Activated T-helper 1 cell treated with anti-CD3 and anti-CD28 coated beads, Interleukin-12 subunit alpha, Interleukin-12 subunit beta, Interleukin-2, Interleukin-4 antibody, amounts not matched to agents 30 ng/mL and 10 ng/mL and 1 ng/mL, durations not matched to agents 14 hours and 24 hours and 36 hours (primary cell): ENCODE measurements at places on chromosomes 16 and 17.

DNA sequence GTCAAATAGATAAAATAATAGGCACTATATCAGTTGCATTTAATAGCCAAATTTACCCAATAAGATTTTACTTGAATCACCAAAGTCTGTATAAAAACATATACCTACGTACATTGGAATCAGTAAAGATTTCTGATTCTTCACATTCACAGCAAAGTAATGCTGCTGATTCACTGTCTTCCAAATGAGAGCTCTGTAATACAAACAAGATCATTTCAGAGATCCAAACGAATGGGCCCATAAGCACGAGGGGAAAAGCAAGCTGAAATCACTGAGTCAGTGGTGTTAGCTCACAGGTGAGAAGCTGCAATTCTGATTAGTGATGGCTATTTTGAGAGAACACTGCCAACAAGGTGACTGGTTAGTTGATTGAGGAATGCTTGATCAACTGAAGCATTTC is 81.3 kb downstream of the SSH2 start:
- no peak overlapping the region for H3K27ac ChIP-seq
- H3K27me3 ChIP-seq: no peaks in the 10 kb centered on the region
- H3K4me1 ChIP-seq: peaks cover 6% of the 10 kb centered on the region
- peaks cover 5% of the 10 kb centered on the region for H3K36me3 ChIP-seq
- DNase-seq: no peak
- H3K4me3 ChIP-seq: no peak overlapping the region

- H3K4me3 ChIP-seq: no peak overlapping the region
- H3K27ac ChIP-seq: no peak overlapping the region
- no peak for DNase-seq
These were observed 42.8 kb downstream of the COG7 start for GRCh38 chr16:23410176-23410575.

DNA sequence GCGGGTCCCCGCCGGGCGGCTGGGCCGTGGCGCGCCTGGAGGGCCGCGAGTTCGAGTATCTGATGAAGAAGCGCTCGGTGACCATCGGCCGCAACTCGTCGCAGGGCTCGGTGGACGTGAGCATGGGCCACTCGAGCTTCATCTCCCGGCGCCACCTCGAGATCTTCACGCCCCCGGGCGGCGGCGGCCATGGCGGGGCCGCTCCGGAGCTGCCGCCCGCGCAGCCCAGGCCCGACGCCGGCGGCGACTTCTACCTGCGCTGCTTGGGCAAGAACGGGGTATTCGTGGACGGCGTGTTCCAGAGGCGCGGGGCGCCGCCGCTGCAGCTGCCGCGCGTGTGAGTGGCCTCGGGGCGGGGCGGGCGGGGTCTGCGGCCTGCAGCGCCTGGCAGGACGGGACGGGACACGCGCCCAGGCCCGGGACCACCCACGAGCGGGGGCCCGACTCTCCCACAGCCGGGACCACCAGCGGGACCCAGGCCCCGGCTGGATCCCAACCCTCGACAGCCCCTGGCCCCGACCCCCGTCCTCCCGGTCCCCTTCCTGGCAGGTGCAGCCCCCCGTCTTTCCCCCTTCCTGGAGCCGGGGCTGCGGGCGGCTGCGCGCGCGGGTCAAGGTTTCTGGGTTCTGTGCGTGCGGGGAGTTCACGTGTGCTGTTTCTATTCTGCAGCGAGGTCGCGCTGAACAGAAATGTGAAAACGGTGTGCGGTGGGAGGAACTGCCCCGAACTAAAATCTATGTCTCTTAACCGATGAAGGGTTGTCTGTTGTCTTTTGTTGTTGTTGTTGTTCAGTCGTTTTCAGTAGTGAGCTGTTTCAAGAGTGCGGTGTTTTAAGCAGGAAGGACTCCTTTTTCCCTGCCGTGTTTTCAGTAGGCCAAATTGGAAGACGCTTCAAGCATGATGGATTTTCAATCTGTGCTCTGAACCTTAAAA is 705 bp downstream of the FOXK2 start:
- H3K27ac ChIP-seq: peak overlapping the region; percentile 92
- DNase-seq: peak; percentile 36
- peak overlapping the region; percentile 90 for H3K4me3 ChIP-seq
- peaks cover 9% of the 10 kb centered on the region for H3K36me3 ChIP-seq

- no peaks in the 10 kb centered on the region for H3K27me3 ChIP-seq
- H3K4me1 ChIP-seq: peaks cover 76% of the 10 kb centered on the region
These were observed 319.8 kb downstream of the SEC14L1 start for GRCh38 chr17:77460514-77461046.

GRCh38 chr17:64540118-64540776 is 33.5 kb downstream of the CEP95 start:
- H3K36me3 ChIP-seq: peaks cover 35% of the 10 kb centered on the region
- H3K27ac ChIP-seq: no peak overlapping the region
- no peak overlapping the region for H3K4me3 ChIP-seq
- no peaks in the 10 kb centered on the region for H3K4me1 ChIP-seq

DNA sequence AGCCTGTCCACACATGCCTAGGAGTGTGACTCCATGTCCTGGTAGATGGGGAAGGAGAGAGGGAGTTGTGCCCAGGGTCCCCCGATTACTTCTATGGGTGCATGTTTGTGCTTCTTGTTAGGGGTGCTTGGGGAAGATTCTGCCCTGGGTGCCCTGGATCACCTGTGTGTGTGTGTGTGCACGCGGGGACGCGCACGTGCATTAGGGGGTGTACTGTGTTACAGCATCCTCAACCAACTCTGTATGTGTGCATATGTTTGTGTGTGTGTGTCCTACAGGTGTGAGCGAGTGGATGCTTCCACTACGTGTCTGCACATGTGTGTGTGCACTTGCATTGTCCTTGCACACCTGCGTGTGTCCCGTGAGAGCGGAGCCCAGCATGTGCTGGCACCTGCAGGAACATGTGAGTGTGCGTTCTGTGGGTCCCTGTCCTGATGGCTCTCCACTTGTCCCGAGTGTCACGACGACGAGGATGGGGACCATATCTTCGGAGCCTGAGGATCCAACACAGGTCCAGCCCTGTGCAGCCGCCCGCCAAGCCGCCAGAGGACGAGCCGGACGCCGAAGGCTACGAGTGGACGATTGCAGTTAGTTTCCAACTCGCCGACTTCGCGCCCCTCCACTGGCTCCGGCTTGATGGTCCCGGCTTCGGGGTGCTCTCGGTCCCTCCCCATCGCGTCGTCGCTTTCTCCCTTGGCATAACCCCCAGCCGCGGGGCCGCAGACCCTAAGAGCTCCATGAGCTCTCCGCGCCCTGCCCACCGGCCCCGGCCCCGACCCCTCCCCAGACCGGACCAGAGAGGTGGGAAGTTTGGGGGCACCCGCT is 6.0 kb upstream of the TBC1D3B start:
- peaks cover 38% of the 10 kb centered on the region for H3K27me3 ChIP-seq
- DNase-seq: no peak
- H3K36me3 ChIP-seq: no peaks in the 10 kb centered on the region
- no peak overlapping the region for H3K4me3 ChIP-seq
- no peak overlapping the region for H3K27ac ChIP-seq
- no peaks in the 10 kb centered on the region for H3K4me1 ChIP-seq

DNA sequence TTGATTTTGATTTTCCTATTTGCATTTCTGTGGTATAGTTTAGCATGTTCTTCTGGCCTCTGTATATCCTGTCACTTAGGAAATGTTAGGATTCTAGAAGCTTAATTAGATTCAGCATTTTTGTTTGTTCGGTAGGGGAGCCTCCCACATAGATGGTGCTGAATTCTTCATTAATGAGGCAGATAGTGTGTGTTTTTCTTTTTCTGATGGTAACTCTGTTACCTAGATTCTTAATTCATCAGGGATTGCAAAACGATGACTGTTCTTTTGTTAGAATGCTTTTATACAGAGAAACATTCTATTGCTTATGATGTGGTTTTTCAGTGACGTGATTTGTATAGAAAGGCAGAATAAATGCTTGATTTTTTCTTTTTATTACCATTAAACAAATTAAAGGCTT is 19.0 kb downstream of the BANP start:
- H3K36me3 ChIP-seq: peaks cover 35% of the 10 kb centered on the region
- H3K4me1 ChIP-seq: peaks cover 17% of the 10 kb centered on the region
- no peak overlapping the region for H3K4me3 ChIP-seq
- H3K27ac ChIP-seq: no peak overlapping the region

GRCh38 chr16:13959626-13960025 is 39.7 kb downstream of the ERCC4 start:
- H3K27me3 ChIP-seq: peaks cover 10% of the 10 kb centered on the region
- H3K36me3 ChIP-seq: no peaks in the 10 kb centered on the region
- no peak overlapping the region for H3K4me3 ChIP-seq
- H3K4me1 ChIP-seq: peaks cover 11% of the 10 kb centered on the region
- H3K27ac ChIP-seq: no peak overlapping the region
- DNase-seq: no peak

DNA sequence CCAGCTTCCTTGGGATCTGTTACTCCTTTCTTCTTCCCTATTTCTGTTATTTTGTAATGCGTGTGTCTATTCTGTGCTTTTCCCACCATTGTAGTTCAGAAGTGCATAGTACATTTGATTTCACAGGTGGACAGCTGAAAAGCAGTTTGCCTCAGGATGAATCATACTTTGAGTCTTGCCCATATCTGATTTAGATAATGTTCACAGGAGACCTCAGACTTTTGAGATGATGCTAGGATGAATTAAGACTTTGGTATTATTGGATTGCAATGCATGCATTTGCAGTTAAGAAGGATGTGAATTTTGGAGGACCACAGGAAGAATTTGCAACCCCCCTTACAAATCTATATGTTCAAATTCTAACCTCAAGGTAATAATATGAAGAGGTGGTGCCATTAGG is 769.6 kb downstream of the CDH11 start:
- H3K4me3 ChIP-seq: no peak overlapping the region
- no peaks in the 10 kb centered on the region for H3K27me3 ChIP-seq
- no peaks in the 10 kb centered on the region for H3K36me3 ChIP-seq
- no peak for DNase-seq

GRCh38 chr17:70086516-70086915 is 11.5 kb downstream of the KCNJ16 start:
- DNase-seq: no peak
- peaks cover 5% of the 10 kb centered on the region for H3K4me1 ChIP-seq
- H3K4me3 ChIP-seq: no peak overlapping the region
- H3K36me3 ChIP-seq: no peaks in the 10 kb centered on the region
- H3K27ac ChIP-seq: no peak overlapping the region

DNA sequence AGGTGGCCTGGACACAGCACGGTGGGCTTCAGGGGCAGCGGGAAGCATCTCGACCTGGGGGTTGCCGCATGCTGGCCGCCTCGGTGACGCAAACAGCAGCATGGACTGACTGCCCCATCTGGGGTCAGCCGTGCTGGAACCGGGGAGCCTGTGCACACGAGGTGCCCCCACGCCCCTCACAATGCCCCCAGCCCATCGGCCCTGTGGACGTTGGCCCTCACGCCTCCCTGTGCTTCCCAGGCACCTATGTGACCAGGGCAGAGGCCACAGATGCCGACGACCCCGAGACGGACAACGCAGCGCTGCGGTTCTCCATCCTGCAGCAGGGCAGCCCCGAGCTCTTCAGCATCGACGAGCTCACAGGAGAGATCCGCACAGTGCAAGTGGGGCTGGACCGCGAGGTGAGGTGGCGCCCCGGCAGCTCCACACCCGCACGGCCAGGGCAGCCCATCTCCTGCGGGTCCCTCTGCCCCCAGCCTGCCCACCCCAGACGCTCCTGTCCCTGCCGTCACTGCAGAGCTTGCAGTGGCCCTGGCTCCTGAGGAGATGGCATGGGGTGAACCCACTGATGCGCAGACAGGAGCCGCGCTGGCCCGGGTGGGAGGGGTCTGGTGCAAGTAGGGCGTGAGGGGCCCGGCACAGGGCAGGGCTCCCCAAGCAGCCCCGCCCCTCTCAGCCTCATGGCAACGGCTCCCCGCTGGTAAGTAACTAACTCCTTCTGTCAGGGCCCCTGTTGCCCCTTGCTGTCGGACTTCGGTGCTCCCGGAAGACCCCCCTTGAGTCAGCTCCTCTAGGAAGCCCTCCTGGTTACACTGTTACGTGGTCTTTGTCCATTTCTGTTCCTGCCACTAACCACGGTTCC is 13.6 kb downstream of the CDH15 start:
- no peaks in the 10 kb centered on the region for H3K36me3 ChIP-seq
- no peak overlapping the region for H3K27ac ChIP-seq
- H3K4me3 ChIP-seq: no peak overlapping the region
- H3K4me1 ChIP-seq: no peaks in the 10 kb centered on the region

GRCh38 chr17:27403480-27404005 is 52.7 kb upstream of the KSR1 start:
- no peak for DNase-seq
- H3K36me3 ChIP-seq: no peaks in the 10 kb centered on the region
- peaks cover 14% of the 10 kb centered on the region for H3K27me3 ChIP-seq
- H3K4me3 ChIP-seq: no peak overlapping the region

GRCh38 chr16:63385714-63386432 is 1349.6 kb upstream of the CDH8 start:
- H3K27me3 ChIP-seq: no peaks in the 10 kb centered on the region
- H3K27ac ChIP-seq: no peak overlapping the region
- no peaks in the 10 kb centered on the region for H3K36me3 ChIP-seq

DNA sequence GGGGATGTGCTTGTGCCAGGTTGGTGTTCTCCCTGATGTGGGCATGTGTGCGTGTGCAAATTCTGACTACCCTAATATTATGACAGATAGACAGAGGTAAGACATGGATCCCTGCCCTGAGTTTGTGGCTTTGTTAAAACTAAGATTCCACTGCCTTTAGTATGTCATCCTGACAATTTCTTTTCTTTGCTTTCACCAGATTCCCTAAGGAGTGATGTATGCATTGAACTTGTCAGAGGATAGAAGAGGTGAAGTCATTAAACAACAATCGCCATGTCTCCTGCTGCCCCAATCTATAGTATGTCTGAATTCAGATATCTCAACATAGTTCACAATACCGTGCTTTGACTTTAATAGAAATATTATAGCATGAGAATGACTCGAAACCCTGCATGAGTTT is 137.1 kb upstream of the ELAC2 start:
- no peaks in the 10 kb centered on the region for H3K36me3 ChIP-seq
- no peak overlapping the region for H3K27ac ChIP-seq
- H3K4me3 ChIP-seq: no peak overlapping the region
- no peaks in the 10 kb centered on the region for H3K27me3 ChIP-seq

GRCh38 chr17:81683208-81683583 is 401 bp downstream of the ARL16 start:
- H3K4me3 ChIP-seq: peak overlapping the region; percentile 97
- peaks cover 22% of the 10 kb centered on the region for H3K4me1 ChIP-seq
- DNase-seq: no peak
- H3K36me3 ChIP-seq: peaks cover 27% of the 10 kb centered on the region

- H3K27ac ChIP-seq: peak overlapping the region; percentile 99
- DNase-seq: no peak
- peaks cover 85% of the 10 kb centered on the region for H3K4me1 ChIP-seq
- peak overlapping the region; percentile 80 for H3K4me3 ChIP-seq
- H3K36me3 ChIP-seq: peaks cover 18% of the 10 kb centered on the region
These were observed 21.7 kb downstream of the FAM117A start for GRCh38 chr17:49742166-49742638.

GRCh38 chr17:15398291-15398690 is 56.9 kb upstream of the TEKT3 start:
- DNase-seq: no peak
- H3K36me3 ChIP-seq: no peaks in the 10 kb centered on the region
- H3K27me3 ChIP-seq: peaks cover 6% of the 10 kb centered on the region
- H3K27ac ChIP-seq: no peak overlapping the region
- no peaks in the 10 kb centered on the region for H3K4me1 ChIP-seq
- H3K4me3 ChIP-seq: no peak overlapping the region

- H3K4me3 ChIP-seq: no peak overlapping the region
- no peak for DNase-seq
- no peak overlapping the region for H3K27ac ChIP-seq
- H3K36me3 ChIP-seq: no peaks in the 10 kb centered on the region
- H3K27me3 ChIP-seq: peaks cover 28% of the 10 kb centered on the region
- no peaks in the 10 kb centered on the region for H3K4me1 ChIP-seq
These were observed 110.8 kb downstream of the IRX3 start for GRCh38 chr16:54175552-54176375.

GRCh38 chr16:12220766-12221165 is 244.2 kb downstream of the SNX29 start:
- H3K4me1 ChIP-seq: no peaks in the 10 kb centered on the region
- no peaks in the 10 kb centered on the region for H3K27me3 ChIP-seq
- DNase-seq: no peak
- H3K4me3 ChIP-seq: no peak overlapping the region
- no peak overlapping the region for H3K27ac ChIP-seq
- no peaks in the 10 kb centered on the region for H3K36me3 ChIP-seq
